ENCODE measurements at places on chromosomes 5 and 9. TPM values are rescaled to one million over a fixed set of nuclear protein-coding genes. Genes with fewer than 3 reads are reported as not detected.

DNA sequence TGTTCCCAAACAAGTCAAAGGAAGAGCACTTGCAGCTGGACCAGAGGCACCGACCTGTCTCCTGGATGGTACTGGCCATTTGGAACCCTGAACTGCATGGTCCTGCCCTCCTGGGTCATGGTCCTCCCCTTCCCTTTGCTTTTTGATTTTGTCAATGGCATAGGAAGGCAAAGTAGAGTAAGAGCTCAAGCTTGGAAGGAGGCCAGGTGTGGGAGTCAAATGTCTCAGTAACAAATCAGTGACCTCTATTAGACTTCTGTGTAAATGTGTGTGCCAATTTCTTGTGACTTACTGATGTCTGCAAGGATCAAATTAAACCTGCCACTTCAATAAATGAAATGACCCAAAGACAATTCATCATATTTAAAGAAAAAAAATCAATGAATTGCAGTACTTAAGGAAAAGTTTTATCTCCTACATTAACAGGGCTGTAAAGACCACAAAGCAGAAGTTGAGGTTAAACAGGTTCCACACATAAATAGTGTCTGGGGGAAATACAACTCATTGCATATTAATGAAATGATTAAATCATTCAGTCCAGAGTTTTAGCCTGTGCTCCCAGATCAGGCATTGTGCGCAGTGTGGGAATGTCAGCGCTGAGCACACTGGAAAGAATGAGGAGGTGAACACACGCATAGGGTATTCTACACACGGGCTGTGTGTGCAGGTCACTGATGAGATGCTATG lies 32.7 kb downstream of the OSMR start:
- no peak for DNase-seq

DNA sequence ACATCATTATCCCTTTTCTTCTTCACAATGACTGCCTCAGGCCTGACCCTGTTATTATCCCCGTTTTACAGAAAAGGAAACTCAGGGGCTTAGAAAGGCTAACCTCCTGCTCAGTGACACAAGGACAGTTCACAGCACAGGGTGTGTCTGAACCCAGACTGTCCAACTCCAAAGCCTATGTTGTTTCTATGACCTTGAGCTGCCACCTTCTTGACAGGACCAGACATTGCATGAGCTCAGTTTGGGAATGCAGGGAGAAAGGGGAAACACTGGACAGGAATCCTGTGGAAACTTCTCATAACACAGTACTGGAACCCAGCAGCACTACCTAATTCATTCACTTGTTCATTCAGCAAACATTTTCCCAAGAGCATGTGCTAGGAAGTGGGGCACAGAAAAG lies 472.8 kb downstream of the CDK5RAP2 start:
- DNase-seq = no peak

DNA sequence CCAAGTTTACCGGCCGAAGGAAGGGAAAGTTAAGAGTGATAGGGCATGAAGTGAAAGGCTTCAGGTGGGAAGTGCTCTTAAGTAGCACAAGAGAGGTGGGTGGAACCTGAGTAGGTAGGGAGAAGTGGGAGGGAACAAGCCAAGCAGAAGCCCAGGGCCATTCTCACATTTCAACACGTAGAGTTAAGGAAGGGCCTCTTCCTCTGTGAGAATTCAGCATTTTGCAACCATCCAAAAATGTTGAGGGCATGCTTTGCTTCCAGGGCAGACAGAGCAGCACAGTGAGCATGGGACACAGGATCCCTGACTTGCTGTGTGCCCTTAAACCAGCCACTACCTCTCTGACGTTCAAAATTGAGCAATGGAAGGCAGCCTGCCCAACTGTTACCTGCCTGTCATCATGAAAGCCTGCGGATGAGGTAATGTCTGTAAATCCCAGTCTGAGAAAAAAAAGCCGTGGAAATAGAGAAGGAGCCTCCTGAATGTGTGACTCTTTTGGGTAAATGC lies 3.3 kb downstream of the CYFIP2 start:
- DNase-seq = no peak

- DNase-seq = no peak
Measured at GRCh38 chr5:27598576-27598975, 560.2 kb upstream of the CDH9 start.

DNA sequence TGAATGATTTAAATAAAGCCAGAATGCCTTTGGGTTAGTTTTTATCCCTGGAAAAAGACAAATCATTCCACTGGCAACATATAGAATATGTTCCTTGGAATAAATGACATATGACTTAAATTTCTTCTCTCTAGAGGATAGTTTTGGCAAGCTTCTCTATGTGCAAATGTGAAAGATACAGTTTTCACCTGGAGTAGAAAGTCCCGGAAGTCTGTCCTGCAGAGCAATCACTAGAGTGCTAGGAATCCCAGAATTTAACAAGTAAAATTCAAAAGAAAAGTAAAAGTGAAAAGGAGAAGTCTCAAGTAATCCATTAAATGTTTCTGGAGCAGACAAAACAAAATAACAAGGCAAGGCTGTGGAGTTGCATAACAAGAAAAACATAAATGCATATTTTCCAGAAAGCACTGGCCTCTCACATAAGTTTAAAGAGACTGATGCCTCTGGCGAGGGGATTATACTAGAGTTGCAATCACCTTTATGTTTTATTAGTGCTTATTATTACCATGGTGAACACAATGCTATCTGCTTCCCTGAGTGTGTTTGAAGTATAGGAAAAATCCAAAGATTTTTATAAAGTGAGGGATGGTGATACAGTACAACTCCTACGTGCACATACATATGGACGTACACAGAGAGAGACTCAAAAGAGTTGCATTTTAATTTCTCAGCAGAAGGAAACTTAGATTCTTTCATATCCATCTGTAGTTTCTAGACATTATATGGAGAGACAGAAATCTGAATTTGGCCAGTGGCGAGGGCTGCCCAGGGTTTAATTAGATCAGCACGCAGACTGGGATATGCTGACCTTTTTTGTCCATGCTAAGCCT lies 188.3 kb upstream of the ANKRD55 start:
- no peak for DNase-seq

DNA sequence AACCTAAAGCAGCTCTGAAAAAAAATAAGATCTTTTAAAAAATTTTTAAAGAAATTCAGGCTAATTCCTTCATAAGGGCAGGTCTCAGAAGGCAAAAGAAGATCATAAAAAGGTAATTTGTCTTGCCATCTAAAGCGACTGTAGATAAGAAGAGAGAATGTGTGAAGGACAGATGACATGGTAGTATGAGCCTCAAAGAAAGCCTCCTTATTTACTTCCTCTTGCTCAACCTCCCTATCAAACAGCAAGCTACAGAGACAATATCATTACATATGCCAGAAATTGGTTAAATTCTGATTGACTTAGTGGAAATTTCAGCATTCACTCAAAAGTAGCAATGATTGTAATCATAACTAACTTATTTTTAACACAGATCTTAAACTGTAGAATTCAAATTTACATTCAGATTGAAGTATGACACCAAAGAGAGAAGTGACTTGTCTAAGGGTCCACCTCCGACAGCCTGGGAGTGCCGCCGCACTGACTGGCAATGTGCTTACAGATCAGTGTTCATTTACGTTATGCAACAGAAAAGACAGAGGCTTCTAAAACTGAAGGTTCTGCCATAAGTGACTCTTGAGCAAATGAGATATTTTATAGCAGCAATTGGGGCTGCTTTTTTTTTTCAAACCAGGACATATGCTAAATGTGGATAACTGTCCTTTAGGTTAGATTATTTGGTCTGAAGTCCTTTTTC lies 132.0 kb downstream of the CEMIP2 start:
- DNase-seq = no peak

- no peak for DNase-seq
Measured at GRCh38 chr9:121201045-121201737, 478 bp downstream of the RAB14 start.

GRCh38 chr9:12666813-12667212 lies 26.4 kb upstream of the TYRP1 start:
- no peak for DNase-seq

DNA sequence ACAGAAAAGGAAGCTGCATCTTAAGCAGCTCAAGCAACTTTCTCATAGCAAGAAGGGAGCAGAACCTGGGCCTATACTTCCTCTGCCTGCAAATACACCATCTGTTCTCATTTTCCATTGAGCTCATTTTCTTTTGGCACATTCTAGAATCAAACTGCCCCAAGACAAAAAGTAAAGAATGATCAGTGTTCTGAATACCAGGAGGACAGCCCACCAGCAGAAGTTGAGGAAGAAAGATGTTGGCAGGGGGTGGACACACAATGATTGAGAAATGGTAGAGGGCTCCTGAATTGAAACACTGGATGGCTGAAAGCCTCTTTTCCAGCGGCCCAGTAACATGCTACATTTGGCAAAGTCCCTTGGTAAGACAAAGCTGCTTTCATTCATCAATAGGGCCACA lies 171.8 kb downstream of the MED10 start:
- DNase-seq = no peak

GRCh38 chr9:15144622-15145061 lies 162.4 kb downstream of the TTC39B start:
- no peak for DNase-seq

CD74 gene
- 52.6 TPM for polyA plus RNA-seq

QSOX2 gene
- polyA plus RNA-seq = 12.2 TPM

F2RL1 gene
- polyA plus RNA-seq = 0.25 TPM

Data from muscle of arm (tissue), 14 donors.